ENCODE measurements at places on chromosomes 3 and 15. TPM values are rescaled to one million over a fixed set of nuclear protein-coding genes. Genes with fewer than 3 reads are reported as not detected.
A peak's percentile ranks its signal among the peaks of the same experiment; 100 is the strongest.

DNA sequence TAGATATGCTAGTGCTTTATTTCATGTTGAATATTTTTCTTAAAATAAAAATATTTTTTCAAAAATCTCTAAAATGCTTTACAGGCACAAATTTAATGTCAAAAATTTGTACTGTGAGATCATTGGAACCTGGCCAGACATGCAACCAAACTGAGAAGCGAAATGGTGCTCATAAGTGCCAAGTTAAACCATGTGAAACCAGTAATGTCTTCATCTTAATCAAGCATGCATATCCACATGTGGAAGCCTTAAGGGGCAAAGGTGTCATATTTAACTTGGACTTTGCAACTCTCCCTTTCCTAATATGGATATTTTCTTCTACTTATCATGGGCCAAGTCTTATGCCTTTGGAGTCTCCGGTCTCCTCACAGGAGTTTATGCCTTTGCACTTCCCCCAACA is 208.9 kb upstream of the COL8A1 start:
- H3K36me3 ChIP-seq: no peaks in the 10 kb centered on the region
- no peak overlapping the region for H3K27ac ChIP-seq
- H3K4me3 ChIP-seq: no peak overlapping the region
- H3K27me3 ChIP-seq: no peaks in the 10 kb centered on the region
- no peak for DNase-seq

DNA sequence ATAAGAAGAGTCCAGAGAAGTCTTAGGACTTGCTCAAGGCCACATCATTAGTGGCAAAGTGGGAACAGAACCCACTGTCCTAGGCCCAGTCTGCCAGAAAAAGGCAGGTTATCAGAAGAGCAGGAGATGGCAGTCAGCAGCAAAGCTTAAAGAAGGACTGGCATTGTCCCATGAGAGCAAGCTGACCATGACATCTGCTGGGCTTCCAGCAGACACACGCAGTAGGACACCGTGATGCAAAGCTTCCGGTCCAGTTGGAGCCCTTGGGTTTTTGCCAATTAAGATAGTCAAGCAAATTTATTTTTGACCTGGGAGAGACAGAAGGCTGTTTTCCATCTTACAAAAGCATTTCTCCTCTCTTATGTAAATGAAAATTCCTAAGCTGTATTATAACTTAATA is 42.1 kb downstream of the ZBTB38 start:
- peaks cover 60% of the 10 kb centered on the region for H3K4me1 ChIP-seq
- H3K4me3 ChIP-seq: no peak overlapping the region
- peak; percentile 29 for DNase-seq
- H3K27ac ChIP-seq: peak overlapping the region; percentile 93
- peaks cover 11% of the 10 kb centered on the region for H3K36me3 ChIP-seq

- no peak overlapping the region for H3K27ac ChIP-seq
- no peaks in the 10 kb centered on the region for H3K27me3 ChIP-seq
These were observed 2.4 kb downstream of the UCN2 start for GRCh38 chr3:48561045-48561736.

DNA sequence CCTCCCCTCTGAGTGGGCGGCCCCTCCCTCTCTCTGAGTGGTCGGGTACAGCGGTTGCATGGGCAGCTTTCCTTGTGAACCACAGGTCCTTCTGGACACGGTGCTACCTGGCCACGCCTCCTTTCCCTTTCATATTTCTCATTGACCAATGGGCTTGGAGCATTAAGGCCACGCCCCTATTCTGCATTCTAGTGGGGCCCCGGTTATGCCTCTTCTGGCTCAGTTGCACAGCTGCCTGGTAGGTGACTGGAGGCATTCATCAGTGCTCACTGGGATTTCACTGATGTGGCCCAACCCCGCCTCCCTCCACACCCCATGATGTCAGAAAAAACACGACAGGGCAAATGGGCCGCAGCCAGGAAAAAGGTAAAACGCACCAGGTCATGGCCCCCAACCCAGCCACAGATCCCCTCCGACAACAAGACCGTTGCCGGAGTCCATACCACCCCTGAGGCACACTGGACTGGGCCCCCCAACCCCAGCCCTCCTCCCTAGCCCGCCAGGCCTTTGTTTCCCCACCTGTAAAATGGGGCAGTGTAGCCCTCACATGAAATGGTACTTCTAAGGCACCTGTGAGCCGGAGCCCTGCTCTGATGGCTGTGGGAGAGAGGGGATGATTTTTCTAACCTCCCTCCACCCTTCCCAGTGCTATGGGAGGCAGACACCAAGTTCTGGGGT is 26.3 kb downstream of the NGRN start:
- no peak overlapping the region for H3K4me3 ChIP-seq
- no peaks in the 10 kb centered on the region for H3K4me1 ChIP-seq
- no peak for DNase-seq
- H3K27ac ChIP-seq: no peak overlapping the region
- H3K27me3 ChIP-seq: no peaks in the 10 kb centered on the region

GRCh38 chr3:184497804-184498203 is 63.8 kb upstream of the EPHB3 start:
- no peak for DNase-seq
- no peak overlapping the region for H3K27ac ChIP-seq
- H3K27me3 ChIP-seq: no peaks in the 10 kb centered on the region
- no peaks in the 10 kb centered on the region for H3K36me3 ChIP-seq
- no peaks in the 10 kb centered on the region for H3K4me1 ChIP-seq

DNA sequence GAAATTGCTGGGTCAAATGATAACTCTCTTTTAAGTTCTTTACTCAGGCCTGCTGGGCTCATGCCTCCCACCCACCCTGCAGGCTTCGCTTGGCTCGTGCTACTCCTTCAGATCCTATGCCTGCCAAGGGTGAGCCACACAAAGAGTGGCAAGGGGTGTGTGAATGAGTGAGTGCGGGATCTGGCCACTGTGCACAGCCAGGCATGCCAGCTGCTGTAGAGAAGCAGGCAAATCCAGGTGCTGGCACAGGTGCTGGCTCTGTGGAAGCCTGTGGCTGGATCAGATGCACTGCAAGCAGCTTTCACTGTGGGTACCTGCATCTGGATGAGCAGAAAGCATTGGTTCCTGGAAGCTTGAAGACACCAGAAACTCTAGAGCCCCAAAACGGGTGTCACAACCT is 1055.7 kb upstream of the EPHA6 start:
- H3K27ac ChIP-seq: no peak overlapping the region
- no peaks in the 10 kb centered on the region for H3K27me3 ChIP-seq
- no peak overlapping the region for H3K4me3 ChIP-seq

- no peaks in the 10 kb centered on the region for H3K4me1 ChIP-seq
- peaks cover 12% of the 10 kb centered on the region for H3K36me3 ChIP-seq
- no peak overlapping the region for H3K27ac ChIP-seq
- H3K27me3 ChIP-seq: no peaks in the 10 kb centered on the region
These were observed 10.4 kb upstream of the TMEM87A start for GRCh38 chr15:42283671-42284070.

- no peak overlapping the region for H3K4me3 ChIP-seq
- H3K4me1 ChIP-seq: no peaks in the 10 kb centered on the region
- no peaks in the 10 kb centered on the region for H3K27me3 ChIP-seq
- no peak overlapping the region for H3K27ac ChIP-seq
- no peaks in the 10 kb centered on the region for H3K36me3 ChIP-seq
These were observed 229.4 kb upstream of the AZI2 start for GRCh38 chr3:28577941-28578500.

- no peaks in the 10 kb centered on the region for H3K4me1 ChIP-seq
- H3K27me3 ChIP-seq: no peaks in the 10 kb centered on the region
- no peak for DNase-seq
- no peaks in the 10 kb centered on the region for H3K36me3 ChIP-seq
- no peak overlapping the region for H3K27ac ChIP-seq
These were observed 353.5 kb downstream of the CADM2 start for GRCh38 chr3:85312331-85312730.

- no peaks in the 10 kb centered on the region for H3K27me3 ChIP-seq
- no peak overlapping the region for H3K27ac ChIP-seq
- peaks cover 14% of the 10 kb centered on the region for H3K4me1 ChIP-seq
- DNase-seq: no peak
- H3K36me3 ChIP-seq: no peaks in the 10 kb centered on the region
These were observed 3.6 kb upstream of the RBPMS2 start for GRCh38 chr15:64779024-64779423.

DNA sequence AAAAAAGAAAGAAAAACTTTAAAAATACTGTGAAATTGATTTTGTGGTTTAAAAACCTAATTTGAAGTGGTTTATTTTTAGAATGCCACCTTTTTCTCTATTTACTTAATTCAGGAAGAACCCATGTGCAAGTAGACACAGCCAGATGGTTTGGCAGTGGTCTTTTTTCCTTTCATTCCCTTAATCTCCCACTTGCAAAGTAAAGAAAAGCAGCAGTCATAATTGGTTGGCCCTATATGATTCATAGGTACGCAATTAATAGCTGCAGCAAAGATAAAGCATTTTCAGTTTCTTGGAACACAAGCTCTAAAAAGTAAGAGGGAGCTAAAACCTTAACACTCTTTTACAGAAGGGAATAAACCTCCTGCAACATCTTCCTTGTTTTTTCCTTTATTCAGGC is 115.3 kb downstream of the MECOM start:
- H3K27ac ChIP-seq: no peak overlapping the region
- no peaks in the 10 kb centered on the region for H3K27me3 ChIP-seq
- no peak overlapping the region for H3K4me3 ChIP-seq
- peaks cover 9% of the 10 kb centered on the region for H3K4me1 ChIP-seq
- DNase-seq: no peak
- H3K36me3 ChIP-seq: no peaks in the 10 kb centered on the region

Gene ADCY5
- total RNA-seq: 0.78 TPM

Gene COMMD2
- total RNA-seq: 36.4 TPM

Gene ALDH1L1
- 7.6 TPM for total RNA-seq

DNA sequence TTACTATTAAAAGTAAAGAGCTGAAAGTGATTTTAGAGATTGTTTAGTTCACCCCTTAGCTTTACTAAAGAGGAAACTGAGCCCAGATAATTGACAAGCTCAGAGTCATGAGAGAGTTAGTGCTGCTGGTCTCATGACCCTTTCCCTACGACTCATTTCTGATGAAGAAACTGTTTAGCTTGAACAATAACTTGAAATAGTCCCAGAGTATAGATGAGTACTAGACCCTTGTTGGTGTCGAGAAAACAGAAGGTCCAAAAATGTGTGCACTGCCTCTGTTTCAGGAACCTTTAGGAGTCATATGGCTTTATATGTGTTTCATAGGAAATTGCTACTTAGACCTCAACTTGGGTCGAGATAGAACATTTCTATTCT is 58.2 kb downstream of the IL16 start:
- no peak for DNase-seq
- no peaks in the 10 kb centered on the region for H3K27me3 ChIP-seq
- H3K4me1 ChIP-seq: peaks cover 4% of the 10 kb centered on the region
- H3K36me3 ChIP-seq: no peaks in the 10 kb centered on the region
- H3K27ac ChIP-seq: no peak overlapping the region
- no peak overlapping the region for H3K4me3 ChIP-seq

DNA sequence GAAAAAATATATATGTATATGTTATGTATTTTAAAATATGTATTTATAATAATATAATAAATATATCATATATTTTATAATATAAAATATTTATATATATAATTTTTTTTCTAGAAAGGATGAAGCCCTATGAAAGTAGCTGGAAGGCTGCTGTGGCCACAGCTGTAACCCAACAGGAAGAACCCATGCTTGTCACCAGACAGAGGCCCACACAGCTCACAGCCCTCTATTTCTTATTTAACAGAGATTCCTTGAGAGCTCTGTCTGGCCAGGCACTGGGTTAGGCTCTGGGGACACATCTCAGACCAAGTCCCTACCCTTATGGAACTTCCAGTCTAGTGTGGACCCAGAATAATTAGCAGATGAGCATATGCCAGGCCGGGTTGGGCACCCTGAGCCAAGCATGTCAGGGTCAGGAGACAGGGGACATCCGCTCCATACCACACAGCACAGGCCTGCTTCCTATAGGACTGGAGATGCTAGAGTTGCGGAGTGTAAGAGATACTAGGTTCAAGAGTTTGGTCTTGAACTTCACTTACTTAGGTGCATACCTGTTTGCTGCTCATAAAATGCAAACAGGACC is 20.5 kb downstream of the MGLL start:
- no peaks in the 10 kb centered on the region for H3K36me3 ChIP-seq
- no peak for DNase-seq
- H3K4me1 ChIP-seq: peaks cover 5% of the 10 kb centered on the region
- no peaks in the 10 kb centered on the region for H3K27me3 ChIP-seq
- no peak overlapping the region for H3K27ac ChIP-seq
- no peak overlapping the region for H3K4me3 ChIP-seq

GRCh38 chr3:49856181-49857005 is at the start of gene TRAIP:
TRAIP (minus strand) TSS chr3:49856564; CDS start chr3:49856453, 111 bp downstream.
- no peaks in the 10 kb centered on the region for H3K27me3 ChIP-seq
- peak; percentile 95 for DNase-seq
- peak within 1 kb of the TSS; percentile 41 for H3K4me3 ChIP-seq

Gene LYZL4
- total RNA-seq: not detected

Gene GHSR
- total RNA-seq: not detected

- no peaks in the 10 kb centered on the region for H3K27me3 ChIP-seq
- H3K27ac ChIP-seq: peak overlapping the region; percentile 23
- H3K36me3 ChIP-seq: no peaks in the 10 kb centered on the region
- H3K4me3 ChIP-seq: no peak overlapping the region
- no peaks in the 10 kb centered on the region for H3K4me1 ChIP-seq
- no peak for DNase-seq
These were observed 125.9 kb downstream of the ATP10A start for GRCh38 chr15:25737218-25737643.

DNA sequence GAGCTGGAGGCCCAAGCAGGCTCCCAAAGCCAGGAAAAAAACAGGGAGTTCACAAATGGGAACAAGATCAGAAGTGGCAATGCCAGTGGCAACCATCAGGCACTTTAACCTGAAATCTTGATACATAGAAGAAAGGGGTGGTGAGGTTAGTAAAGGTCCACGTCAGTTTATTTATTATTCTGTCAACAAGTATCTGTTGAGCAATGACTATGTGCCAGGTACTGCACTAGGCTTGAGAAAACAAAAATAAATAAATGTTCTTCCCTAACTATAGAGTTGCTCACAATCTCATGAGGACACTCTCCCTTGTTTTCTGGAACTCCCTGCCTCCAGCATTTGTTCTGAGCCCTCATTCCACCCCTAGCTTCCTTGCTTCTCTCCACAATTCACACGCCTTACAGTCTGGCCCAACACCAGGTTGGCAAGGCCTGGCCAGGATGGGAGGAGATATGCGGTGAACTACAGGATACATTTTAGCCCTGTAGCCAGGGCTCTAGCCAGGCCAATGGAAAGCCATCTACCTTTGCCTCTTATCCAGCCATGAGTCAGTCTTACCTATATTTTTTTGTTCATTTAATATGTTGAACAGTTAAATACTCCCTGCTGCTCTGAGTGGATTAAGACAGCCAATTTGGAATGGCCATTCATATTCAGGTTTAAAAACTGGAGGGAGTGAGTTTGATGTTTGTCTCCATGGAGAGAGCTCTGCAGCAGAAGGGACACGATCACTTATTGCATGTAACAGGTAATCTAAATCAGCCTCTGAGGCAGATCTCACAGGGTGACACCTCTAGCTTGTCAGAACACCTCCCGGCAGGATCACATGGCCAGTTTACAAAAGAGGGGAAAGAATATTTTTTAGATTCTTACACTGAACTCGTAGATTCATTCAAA is 161.9 kb upstream of the ATP11B start:
- no peak overlapping the region for H3K4me3 ChIP-seq
- H3K27ac ChIP-seq: no peak overlapping the region
- H3K4me1 ChIP-seq: no peaks in the 10 kb centered on the region
- no peaks in the 10 kb centered on the region for H3K36me3 ChIP-seq
- H3K27me3 ChIP-seq: no peaks in the 10 kb centered on the region
- no peak for DNase-seq

All from thyroid gland (tissue), 4 donors.